ENCODE measurements at places on chromosomes 5 and 9. TPM values are rescaled to one million over a fixed set of nuclear protein-coding genes. Genes with fewer than 3 reads are reported as not detected.

GRCh38 chr5:141634720-141635119 lies 1.9 kb downstream of the HDAC3 start:
- DNase-seq = no peak

DNA sequence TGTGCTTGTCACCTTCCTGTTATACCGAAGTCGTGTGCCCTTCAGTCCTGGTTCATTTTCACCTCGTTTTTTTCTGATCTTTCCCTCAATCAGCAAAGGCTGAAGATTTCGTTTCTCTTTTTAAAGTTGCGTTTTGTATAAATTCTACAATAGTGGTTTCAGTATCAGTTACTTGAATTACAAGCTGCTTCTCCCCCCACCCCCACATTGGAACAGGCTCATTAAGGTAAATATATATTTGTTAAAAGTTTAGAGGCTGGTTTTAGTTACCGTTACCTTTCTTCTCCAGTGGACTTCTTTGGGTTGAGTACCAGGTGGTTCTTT lies 881 bp downstream of the SUB1 start:
- DNase-seq = no peak

- DNase-seq = no peak
These were observed 21.0 kb upstream of the ERCC6L2 start for GRCh38 chr9:95854386-95855020.

GRCh38 chr9:105978336-105978735 lies 284.0 kb downstream of the TMEM38B start:
- no peak for DNase-seq

GRCh38 chr9:85157772-85158171 lies 488.2 kb downstream of the NTRK2 start:
- DNase-seq = no peak

- DNase-seq = no peak
These were observed 16.1 kb downstream of the MEGF10 start for GRCh38 chr5:127306647-127307046.

- no peak for DNase-seq
These were observed 22.6 kb downstream of the PTBP3 start for GRCh38 chr9:112310826-112311225.

GRCh38 chr9:136339173-136339957 lies 12.0 kb downstream of the GPSM1 start:
- DNase-seq = peak; percentile 85

GRCh38 chr5:40798801-40799210 lies 632 bp upstream of the PRKAA1 start:
- DNase-seq = no peak

DNA sequence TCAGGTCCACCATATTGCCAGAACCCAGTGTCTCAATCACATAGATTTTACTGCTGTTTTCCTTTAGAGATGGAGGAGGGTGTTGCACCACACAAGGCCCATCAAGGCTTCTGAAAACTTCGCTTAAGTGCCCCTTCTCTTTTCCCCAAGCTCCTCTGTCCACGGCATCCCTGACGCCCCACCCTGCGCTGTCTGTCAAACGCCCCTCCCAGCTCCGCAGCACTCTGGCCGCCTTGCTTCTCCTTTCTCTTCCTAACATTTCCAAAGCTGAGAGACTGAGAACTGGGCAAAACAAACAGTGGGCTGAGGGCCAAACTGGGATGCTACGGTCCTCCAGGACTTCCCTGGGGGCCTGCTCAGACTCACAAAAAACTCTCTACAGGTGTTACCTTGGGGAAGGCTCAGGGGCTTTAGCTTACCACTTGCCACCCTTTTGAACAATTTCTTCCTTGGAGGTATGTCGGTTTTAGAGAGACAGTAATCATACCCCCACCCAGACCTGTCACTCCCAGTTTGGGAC lies 28.3 kb upstream of the ERGIC1 start:
- peak; percentile 47 for DNase-seq

GRCh38 chr5:149617760-149618306 lies 36.5 kb downstream of the ARHGEF37 start:
- DNase-seq = no peak

DNA sequence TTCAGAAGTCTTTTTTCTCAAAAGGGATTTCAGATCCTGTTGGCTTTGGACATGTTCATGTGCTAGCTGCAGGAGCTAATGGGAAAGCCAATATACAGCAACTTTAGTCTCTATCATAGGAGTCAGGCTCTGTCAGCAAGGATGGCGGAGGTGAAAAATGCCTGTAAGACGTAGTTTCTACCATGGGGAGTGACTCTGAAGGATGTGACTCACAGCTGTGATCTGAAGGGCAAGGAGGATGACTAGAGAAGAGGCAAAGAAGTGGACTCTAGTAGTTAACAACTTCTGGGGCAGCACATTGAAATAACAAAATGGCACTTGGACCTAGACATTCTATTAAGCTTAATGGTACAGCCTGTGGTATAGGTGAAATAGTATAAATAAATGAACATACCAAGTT lies 3.1 kb upstream of the NDUFS4 start:
- DNase-seq = no peak

- no peak for DNase-seq
These were observed 10.5 kb downstream of the SLC2A8 start for GRCh38 chr9:127407492-127407843.

GRCh38 chr9:20984506-20984905 lies 46.9 kb downstream of the HACD4 start:
- no peak for DNase-seq

DNA sequence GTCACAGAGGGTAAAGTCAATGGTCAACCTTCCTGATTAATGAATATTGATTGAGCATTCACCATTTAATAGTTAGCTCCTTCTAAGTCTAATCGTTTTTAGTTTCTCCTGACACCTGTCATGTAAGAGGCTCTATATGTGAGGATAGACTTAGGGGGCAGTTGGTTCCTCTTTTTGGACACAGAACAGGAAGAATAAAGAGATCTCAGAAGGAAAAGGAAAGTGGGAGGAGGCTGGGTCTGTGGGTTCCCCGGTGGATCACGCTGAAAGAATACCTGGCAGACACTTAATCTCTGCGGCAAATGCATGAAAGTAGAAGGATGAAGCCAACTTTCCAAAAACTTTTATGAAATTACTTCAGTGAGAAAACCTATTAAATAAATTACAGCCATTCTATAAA lies 98.4 kb downstream of the PDE4D start:
- DNase-seq = no peak

GRCh38 chr9:119255116-119255515 lies 114.1 kb downstream of the BRINP1 start:
- DNase-seq = no peak

DNA sequence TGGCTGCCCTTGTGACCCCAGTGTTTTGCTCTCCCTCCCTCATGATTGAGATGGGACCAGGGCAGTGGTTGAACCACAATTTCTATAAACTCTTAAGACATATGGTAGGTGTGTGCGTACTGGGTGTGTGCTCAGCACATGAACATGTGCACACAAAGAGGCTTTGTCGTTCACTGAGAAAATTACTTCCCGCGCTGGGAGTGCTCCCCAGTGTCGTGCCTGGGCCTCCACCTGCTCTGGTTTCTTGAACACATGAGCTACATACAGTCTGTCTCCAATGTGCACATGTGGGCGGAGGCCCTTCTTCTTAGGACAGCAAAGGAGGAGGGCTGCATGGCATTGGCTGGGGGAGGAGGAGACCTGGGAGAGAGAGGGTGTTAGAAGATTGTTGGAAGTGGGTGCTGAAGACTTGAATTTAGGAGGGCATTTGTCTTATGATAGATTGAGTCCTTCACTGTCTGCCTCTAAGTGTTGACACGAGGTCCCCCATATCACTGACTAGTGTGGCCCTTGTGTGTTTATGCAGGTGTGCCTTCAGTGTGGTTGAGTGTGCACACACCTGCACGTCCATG lies 170.0 kb downstream of the CACNA1B start:
- DNase-seq = peak; percentile 37

- DNase-seq = peak; percentile 75
These were observed 1.2 kb downstream of the IER5L start for GRCh38 chr9:129176701-129177442.

DNA sequence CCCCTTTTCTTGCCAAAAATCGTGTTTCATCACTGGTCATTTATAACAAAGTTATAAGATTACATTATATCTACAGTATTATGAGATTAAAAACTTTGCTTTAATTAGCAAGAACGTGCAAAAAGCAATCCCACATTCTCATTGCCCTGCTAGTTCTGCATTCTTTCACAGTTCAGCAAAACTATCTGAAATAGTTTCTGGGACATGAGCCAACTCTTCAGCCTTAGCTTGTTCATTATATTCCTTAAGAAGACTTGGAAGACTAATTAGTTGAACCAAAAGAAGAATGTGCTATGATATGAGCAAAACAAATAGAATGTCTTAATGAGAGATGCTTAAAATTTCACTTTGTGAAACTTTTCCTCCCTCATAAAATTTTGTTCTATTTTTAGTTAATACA lies 76.7 kb downstream of the ITGA1 start:
- no peak for DNase-seq

DNA sequence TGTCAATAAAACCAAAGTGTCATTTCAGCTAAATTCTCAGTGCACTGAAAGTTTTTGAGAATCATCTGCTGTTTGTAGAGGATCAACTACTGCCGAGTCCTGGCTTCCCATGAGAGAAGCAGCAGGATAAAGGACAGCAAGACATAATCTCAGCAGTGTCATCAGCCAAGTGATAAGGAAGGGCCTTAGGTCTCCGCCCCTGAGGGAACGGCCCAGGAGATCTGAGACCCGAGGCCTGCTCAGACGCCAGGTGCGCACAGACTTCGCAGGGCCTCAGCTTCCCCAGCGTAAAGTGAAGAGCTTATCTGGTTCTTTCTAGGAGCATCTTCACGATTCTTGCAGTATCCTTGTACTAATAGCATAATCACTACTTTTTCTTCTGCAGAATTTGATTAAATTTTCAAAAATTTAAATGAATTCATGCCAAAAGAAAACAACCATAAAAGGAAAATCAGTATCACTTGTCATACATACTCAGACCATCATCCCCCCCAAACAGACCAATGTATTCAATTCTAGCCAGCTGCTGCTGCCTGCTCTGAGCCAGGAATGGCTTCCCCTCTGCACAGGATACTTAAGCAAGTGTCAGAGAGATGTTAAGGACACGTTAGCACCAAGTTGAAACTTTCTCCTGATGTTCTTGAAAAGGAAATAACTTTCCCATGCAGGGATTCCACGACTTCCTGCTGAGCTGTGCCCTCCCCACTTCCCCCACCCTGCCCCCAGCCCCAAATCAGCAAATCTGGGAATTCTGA lies 2.2 kb downstream of the GFPT2 start:
- no peak for DNase-seq

- DNase-seq = no peak
These were observed 566.3 kb upstream of the GRAMD2B start for GRCh38 chr5:125856949-125857348.

DNA sequence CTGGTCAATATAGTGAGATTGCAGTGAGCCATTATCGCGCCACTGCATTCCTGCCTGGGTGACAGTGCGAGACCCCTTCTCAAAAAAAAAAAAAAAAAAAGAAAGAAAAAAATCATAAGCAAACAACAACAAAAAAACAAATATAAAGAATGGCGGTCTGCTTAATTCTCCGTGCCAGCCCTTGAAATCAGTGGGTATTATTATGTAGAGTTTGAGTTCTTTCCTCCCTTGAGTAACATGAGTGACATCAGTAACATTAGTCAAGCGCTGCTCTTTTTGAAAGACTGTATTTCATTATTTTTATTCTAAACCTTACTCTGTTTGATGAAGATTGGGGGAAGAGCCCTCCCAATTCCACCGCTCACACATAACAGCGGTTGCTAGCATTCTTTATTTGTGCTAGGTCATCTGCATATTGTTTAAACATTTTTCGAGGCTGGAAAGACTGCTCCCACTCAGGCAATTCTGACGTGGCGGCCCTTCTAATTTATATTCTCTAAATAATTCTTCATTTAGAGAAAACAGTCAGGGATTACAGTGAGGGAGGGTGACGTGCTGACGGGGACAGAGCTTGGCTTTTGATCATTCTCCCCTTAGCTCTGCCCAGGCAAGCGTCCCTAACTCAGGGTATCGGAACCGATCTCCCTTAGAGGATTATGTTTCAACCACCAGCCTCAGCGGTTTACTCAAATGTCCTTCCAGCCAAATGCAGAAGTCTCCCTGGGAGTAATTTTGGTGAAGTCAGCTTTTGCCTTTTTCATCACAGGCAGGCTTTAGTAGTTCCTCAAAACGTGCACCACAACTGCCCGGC lies 860 bp upstream of the MARCHF6 start:
- no peak for DNase-seq

GRCh38 chr5:164020116-164020515 lies 514.7 kb downstream of the MAT2B start:
- DNase-seq = no peak

GRCh38 chr5:180525399-180525798 lies 31.2 kb downstream of the CNOT6 start:
- DNase-seq = no peak

- DNase-seq = no peak
These were observed 69.4 kb upstream of the TBC1D2 start for GRCh38 chr9:98324801-98325200.

GRCh38 chr5:9519537-9519936 lies 26.3 kb downstream of the SEMA5A start:
- DNase-seq = no peak

DNA sequence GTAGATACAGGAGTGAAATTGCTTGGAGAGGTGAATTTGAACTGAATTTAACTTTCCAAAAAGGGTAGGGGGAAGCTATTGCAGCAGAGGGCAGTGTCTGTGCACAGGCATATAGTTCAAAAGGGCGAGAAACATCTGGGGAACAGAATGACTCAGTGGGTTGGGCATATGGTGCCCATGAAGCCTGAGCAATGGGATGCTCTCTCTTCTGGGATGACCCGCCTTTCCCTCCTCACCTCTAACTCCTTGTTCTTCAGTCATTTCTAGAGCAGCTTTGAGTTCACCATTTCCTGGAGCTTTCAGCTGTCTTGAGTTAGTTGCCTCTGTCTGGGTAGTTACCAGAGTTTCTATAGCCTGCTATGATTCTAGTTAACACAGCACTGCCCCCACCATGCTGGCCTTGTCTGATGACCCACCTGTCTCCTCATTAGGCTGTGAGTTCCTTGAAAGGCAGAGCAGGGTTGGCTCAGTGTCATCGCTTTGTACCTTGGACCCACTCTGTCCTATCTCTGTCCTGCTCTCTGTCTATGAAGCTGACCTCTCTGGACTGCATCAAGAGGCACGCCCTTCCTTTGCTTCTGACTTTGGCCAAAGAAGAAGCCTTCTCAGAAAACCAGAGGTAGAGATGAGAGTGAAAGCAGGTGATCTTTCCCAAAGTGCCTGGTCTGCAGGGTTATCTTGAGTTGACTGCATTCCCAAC lies 299.6 kb upstream of the KLF4 start:
- DNase-seq = no peak

The IRF1 gene
- total RNA-seq = 127 TPM

The TRIM7 gene
- total RNA-seq = 0.88 TPM

The PLAC8L1 gene
- total RNA-seq = 2.0 TPM

The PCA3 gene
- total RNA-seq = not detected

The CDH10 gene
- not detected for total RNA-seq

The DMGDH gene
- total RNA-seq = 0.94 TPM

The TICAM2 gene
- not detected for total RNA-seq

The CLIC3 gene
- total RNA-seq = 3.3 TPM

The LMX1B gene
- total RNA-seq = not detected

The FYB1 gene
- 184 TPM for total RNA-seq

The POU4F3 gene
- not detected for total RNA-seq

The CATSPER3 gene
- 2.4 TPM for total RNA-seq

The PCDHA4 gene
- 2.6 TPM for total RNA-seq

The CTXN3 gene
- not detected for total RNA-seq

The HK3 gene
- 7.4 TPM for total RNA-seq

The SERINC5 gene
- 34.5 TPM for total RNA-seq

The PARP8 gene
- total RNA-seq = 12.0 TPM

The PCDHGA1 gene
- total RNA-seq = not detected

The CCDC69 gene
- total RNA-seq = 25.6 TPM
